ENCODE measurements at places on chromosomes 1 and 21.

- DNase-seq = no peak
These were observed 19.2 kb upstream of the PEX10 start for GRCh38 chr1:2431518-2431917.

GRCh38 chr1:13967707-13968106 is 267.7 kb downstream of the PRDM2 start:
- DNase-seq = no peak

DNA sequence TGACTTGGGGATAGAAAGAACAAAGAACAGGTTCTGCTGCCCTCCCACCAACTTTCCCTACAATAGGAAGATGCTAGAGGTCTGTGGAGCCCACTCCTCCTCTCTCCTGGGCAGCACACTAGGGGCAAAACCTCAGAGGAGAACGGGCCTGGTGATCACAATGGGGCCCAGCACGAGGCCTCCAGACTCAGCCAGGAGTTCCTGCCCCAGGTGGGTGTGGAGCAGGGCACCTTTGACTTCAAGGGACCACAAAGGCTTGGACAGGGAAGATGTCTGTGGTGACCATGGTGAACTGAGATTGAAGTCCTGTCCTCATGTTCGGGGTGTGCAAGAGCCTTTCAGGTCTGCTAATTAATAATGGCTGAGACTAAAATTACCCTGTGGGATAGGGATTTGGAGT is 88.8 kb downstream of the LAMC2 start:
- no peak for DNase-seq

DNA sequence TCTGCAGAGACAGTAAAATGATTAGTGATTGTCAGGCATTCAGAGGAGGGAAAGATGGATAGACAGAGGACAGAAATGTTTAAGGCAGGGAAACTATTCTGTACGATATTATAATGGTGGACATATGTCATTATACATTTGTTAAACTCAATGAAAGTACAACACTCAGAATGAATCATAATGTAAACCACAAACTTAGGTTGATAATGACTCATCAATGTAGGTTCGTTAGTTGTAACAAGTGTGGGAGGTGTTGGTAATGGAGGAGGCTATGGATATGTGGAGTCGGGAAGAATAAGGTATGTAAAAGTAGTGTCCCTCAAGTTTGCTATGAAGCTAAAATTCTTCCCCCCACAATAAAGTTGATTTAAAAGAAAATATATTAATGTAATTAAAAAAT is 455.0 kb downstream of the BRINP3 start:
- DNase-seq = no peak

GRCh38 chr1:52237430-52237829 is 95.5 kb downstream of the ZFYVE9 start:
- no peak for DNase-seq

GRCh38 chr1:212691561-212692071 is 8.0 kb downstream of the BATF3 start:
- DNase-seq = no peak

DNA sequence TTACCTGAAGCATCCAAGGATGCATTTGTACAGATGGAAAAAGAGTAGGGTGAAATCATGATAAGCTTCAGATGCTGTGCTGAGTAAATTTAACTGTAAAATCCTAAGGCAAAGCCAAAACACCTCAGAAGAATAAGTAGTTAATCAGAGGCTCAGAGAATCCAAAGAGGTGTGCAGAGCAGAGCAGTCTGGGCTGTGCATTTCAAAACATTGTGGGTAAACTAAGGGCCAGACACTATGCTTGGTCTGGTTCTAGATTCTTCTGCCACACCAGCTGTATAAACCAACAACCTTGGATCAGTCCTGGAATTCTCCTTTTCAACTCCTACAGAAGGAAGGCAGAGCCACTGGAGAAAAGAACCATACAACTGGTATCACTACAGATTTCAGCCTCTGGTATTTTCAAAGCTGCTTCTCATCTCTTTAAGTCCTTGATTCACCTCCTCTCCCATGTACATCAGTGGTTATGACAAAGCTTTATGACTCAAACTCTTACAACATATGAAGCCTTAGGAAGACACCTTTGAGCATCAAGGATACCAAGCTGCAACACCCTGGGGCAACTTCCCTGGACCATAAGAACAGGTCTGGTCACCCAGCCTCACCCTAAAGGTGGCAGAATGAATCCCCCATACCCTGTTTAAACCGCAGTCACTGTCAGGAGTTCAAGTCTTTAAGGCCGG is 11.6 kb upstream of the HIPK1 start:
- DNase-seq = no peak

- no peak for DNase-seq
These were observed 306.2 kb downstream of the FAM72C start for GRCh38 chr1:143665606-143666005.

DNA sequence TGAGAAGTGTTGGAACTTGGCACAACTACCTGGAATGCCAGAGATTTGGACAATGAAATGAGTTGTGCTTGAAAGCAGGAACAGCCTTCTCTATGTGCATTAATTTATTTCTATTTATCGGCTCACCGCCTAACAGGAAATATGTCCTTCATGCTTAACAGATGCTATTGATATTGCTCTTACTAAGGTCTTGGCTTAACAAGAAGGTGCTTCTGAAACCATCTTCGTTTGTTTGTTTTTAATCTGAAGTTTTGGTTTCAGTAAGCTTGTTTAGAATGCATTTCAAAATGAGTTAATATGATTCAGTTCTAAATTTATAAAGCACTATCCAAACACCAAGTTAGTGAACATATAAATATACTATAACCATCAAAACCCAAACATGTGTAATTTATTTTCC is 898.3 kb upstream of the B3GALT2 start:
- no peak for DNase-seq

GRCh38 chr21:14592296-14593000 is 46.3 kb upstream of the SAMSN1 start:
- DNase-seq = no peak

Measured in activated CD4-positive, alpha-beta T cell treated with anti-CD3 and anti-CD28 coated beads, Interleukin-2, amount 50 U/mL, for 4 hours (primary cell).